ENCODE measurements at places on chromosomes 5 and 9.
A peak's percentile ranks its signal among the peaks of the same experiment; 100 is the strongest.

- no peak for DNase-seq
Measured at GRCh38 chr5:154997746-154998145, 15.8 kb upstream of the KIF4B start.

DNA sequence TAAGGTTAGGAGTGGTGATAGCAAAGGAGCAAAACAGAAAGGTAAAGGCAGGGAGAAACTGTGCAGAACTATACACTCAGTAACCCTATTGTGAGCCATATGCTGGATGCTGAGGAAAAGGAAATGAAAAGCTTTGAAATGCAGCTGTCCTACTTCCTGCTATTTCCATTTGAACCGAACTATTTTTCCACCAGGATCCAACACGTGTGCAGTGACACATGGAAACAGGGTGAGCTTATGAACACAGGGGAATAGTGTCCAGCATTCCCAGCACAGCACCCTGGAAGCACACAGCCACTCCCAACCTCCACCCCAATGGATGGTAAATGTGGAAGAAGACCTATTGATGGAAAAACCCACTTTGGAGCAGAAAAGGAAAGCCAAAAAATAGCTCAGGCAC, 69.0 kb upstream of the SLC12A2 start:
- DNase-seq: no peak

- DNase-seq: no peak
Measured at GRCh38 chr9:69030851-69031645, 4.5 kb upstream of the FXN start.

- no peak for DNase-seq
Measured at GRCh38 chr9:132413926-132414325, 3.9 kb downstream of the CFAP77 start.

DNA sequence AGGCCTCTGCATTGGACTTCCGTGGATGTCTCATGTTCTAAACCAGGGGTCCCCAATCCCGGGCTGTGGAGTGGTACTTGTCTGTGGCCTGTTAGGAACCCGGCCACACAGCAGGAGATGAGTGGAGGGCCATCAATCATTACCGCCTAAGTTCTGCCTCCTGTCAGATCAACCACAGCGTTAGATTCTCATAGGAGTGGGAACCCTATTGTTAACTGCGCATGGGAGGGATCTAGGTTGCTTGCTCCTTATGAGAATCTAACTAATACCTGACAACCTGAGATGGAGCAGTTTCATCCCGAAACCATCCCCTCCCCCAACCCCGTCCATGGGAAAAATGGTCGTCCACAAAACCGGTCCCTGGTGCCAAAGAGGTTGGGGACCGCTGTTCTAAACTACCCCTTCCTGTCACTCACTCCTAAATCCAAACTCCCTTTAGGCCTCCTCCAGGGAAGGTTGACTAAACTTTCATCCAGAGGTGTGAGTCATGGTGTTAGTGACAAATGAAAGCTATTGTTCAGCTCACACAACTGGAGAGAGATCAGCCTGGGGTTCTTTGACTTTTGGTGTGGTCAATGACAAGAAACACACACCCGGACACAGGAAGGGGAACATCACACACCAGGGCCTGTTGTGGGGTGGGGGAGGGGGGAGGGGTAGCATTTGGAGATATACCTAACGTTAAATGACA, 9.5 kb downstream of the KCNV2 start:
- peak; percentile 8 for DNase-seq

DNA sequence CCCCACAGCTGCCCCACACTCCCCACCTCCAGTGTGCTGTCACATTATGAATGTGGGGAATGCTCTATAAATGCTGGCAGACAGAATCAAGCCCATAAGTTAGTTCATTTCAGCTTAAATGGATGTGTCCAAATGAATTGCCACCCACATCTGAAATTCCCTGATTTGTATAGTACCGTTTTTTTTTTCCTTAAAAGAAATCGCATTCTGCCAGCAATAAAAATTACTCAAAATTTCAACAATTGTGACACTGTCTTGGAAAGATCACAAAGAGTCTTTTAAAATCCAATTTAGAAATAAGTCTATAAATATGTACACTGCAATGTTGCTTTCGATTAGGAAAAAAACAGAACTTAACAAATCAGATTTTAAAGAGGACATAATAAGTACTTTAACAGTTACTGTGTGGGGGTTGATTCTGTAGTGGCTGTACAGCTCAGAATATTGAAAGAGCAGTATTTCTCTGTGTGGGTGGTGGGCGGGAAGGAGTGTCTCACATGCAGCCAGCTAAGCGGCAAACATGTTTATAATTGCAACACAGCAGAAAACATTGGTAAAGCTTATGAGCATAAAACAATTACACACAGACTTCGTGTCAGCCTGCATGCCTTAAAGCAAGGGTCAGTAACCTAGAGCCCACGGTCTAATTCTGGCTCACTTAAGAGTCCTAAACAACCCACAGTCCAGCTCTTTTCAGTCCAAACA, 24.9 kb upstream of the CSNK1G3 start:
- no peak for DNase-seq

DNA sequence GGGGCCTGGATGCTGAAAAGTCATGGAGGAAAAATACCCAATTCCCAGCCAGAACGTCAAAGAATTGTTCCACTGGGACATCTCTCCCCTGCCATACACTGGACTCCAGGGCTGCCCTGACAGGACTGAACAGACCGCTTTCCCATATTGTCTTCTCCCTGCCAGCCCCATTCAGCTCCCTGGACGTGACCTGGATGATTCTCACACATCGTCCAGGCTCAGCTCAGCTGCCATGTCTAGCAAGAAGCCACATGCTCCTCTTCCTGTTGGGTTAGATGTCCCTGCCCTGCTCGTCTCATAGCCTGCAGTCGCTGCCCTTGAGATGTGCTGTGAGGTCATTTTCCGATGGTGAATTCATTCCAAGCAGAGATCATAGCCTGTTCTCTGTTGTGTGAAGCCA, 37.4 kb downstream of the FOXI1 start:
- no peak for DNase-seq

GRCh38 chr5:179599566-179599965, 23.9 kb downstream of the HNRNPH1 start:
- DNase-seq: no peak

DNA sequence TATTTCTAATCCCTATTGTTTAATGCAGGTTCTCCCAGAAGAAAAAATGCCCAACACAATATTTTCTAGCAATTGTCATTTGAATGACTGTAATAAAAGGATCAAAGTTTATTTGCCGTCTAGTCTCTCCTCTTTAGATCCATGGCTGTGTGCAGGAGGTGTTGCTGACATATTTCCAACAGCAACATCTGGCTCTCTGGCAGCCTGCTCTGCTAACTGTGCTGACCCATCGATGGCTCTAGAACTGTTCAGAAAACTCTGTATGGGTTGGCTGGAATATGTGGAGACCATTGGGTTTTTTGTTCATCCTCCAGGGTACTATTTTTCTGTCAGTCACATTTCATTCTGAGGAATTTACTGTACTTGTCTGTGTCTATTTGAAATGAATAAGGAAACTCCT, 202.0 kb upstream of the SLC27A6 start:
- no peak for DNase-seq

DNA sequence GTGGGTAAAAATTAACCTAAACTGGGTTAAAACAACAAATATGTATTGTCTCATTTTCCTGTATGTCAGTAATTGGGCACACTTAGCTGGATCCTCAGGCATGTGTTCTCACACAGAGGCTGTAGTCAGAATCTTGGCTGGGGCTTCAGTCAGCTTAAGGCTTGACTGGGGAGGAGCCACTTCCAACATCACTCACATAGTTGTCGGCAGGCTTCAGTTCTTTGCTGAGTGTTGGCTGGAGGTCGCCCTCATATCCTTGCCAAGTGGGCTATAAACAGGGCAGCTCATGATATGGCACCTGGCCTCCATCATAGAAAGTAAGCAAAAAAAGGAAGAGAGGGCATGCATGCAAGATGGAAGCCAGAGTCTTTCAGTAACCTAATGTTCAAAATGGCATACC, 173.0 kb downstream of the GIN1 start:
- DNase-seq: no peak

GRCh38 chr9:79655551-79655950, 83.8 kb downstream of the TLE4 start:
- DNase-seq: no peak

GRCh38 chr9:114093761-114094505, 5.2 kb downstream of the KIF12 start:
- no peak for DNase-seq

DNA sequence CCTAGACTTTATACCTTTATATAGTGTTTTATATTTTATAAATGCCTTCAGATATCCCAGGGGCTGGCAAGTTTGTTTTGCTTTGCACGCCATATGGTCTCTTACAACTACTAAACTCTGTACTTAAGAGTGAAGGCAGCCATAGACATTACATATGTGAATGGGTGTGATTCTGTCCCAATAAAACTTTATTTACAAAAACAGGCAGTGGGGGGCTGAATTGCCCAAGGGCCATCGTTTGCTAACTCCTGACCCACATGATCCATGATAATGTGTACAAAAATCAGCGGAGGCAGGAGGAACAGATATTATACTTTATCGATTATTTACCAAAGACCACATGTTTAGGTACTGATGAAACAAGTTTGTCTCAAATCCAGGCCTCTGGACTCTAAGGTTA, 35.8 kb upstream of the ISCA1 start:
- no peak for DNase-seq

- no peak for DNase-seq
Measured at GRCh38 chr5:10946050-10946449, 185.0 kb upstream of the DAP start.

All from ACHN (cell line).